ENCODE measurements at places on chromosomes 6 and 20.

DNA sequence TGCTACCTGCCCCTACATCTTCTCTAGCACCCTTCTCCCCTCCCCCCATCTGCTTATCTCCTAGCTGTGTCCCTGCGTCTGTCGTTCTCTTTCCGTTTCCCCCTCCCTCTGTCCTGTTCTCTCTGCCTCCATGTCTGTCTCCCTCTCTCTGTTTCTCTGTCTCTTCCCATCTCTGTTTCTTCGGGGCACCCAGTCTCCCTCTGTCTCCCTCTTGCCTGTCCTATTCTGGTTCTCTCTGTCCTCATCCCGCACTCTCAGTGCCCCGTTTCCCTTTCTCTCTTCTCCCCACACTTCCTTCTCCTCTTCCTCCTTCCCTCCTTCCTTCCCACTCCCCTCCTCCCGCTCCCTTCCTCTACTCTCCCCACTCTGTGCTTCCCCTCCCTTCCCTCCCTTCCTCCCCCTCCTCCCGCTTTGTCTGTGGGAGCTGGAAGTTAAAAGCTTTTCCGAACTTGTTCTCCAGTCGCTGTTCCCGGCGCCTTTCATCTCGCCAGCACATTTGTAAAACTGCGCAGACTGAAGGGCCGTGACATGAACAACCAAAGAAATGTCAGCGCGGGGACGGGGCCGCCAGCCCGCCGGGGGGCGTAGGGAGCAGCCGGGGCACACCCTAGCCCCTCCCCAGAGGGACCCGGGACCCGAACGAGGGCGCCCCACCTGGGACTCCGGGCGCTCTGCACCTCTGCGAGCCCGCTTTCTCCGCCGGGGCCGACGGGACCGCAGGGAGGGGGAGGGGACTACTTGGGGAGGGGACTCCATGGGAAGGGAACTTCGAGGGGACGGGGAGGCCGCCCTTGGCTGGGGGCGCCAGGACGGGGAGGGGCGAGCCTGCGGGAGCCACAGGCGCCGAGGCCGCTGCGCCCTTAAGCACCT lies 4.0 kb upstream of the CDH22 start:
- DNase-seq = no peak

- DNase-seq = no peak
Observed at GRCh38 chr6:30131947-30132497, 3.9 kb upstream of the TRIM40 start.

DNA sequence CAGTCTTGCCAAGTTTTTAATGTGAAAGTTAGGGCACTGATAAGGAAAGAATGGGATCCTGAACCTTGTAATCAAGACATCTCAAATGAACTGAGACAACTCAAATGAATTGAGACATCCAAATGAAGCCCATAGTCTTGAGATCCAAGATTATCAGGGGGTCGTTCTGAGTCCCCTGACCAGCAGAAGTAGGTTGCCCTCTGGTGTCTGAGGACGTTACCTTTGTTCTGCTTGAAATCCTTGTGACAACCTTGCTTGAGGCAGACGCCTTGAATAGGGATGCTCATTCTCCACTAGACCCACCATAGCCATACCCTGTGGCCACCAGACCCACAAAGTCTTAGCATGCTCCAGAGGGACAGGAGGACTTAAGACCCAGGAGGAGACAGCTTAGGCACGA lies 37.7 kb downstream of the ZBTB9 start:
- DNase-seq = no peak

DNA sequence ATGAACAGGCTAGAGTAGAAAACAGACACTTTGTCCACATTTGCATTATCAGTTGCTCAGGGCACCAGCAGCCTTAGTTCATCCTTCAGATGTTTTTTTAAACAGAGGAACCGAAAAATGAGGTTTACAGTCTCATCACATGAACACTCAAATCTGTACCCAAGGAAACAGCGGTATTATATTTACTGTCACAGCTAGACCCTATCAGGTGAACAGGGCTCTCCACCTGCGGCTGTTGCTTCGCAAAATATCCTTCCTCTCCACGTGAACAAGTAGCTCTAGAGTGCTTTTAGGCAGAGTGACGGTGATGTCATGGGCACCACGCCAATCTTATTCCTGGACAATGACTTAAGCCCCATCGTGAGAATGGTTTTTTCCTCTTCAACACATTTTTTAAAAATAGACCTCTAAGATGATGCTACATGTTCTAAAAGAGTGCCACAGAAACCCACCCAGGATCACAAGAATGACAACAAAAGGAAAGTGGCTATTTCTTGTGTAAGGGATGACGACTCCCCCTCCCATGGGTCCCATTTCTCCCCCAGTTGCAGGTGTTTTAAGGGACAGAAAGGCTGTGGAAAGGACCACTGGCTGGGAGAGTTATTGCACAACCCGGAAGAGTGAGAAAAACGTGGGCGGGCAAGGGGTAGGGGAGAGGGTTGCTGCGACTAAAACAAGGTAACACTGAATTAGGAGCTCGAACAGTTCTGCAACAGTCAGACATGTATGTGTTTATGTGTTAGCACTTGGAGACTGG lies 77.7 kb downstream of the EFHC1 start:
- no peak for DNase-seq

All from stimulated activated CD8-positive, alpha-beta memory T cell treated with anti-CD3 and anti-CD28 coated beads, Interleukin-4, amount 100 ng/mL, for 24 hours (primary cell).